Neural crest cell (in vitro differentiated cells): ENCODE measurements at places on chromosomes 13 and 19. TPM values are rescaled to one million over a fixed set of nuclear protein-coding genes. Genes with fewer than 3 reads are reported as not detected.

Gene ADAT3
- 13.7 and 14.1 TPM in 2 replicates for total RNA-seq

Gene VSTM2B
- 0.21 TPM in 1 of 2 replicates, not detected in the other for total RNA-seq

Gene CEACAM8
- not detected in 2 replicates for total RNA-seq

Gene GJA3
- total RNA-seq, result not detected in 2 replicates

Gene PLIN5
- 4.8 TPM in 2 replicates for total RNA-seq

Gene NANOS3
- 0.73 and 1.6 TPM in 2 replicates for total RNA-seq

Gene ALOX5AP
- total RNA-seq, result not detected in 2 replicates

Gene CDX2
- 1.3 and 2.4 TPM in 2 replicates for total RNA-seq

Gene DOHH
- total RNA-seq, result 12.0 and 12.8 TPM in 2 replicates

Gene AXL
- total RNA-seq, result 6.4 and 6.8 TPM in 2 replicates

Gene SKA3
- total RNA-seq, result 35.0 and 36.0 TPM in 2 replicates

Gene TEX29
- 0.50 TPM in 1 of 2 replicates, not detected in the other for total RNA-seq

GRCh38 chr13:52975161-52975560 lies 53.5 kb upstream of the OLFM4 start:
- peaks cover 35% of the 10 kb centered on the region for H3K4me1 ChIP-seq
- DNase-seq, result no peak
- H3K4me3 ChIP-seq, result no peak overlapping the region
- no peak overlapping the region for H3K27ac ChIP-seq

DNA sequence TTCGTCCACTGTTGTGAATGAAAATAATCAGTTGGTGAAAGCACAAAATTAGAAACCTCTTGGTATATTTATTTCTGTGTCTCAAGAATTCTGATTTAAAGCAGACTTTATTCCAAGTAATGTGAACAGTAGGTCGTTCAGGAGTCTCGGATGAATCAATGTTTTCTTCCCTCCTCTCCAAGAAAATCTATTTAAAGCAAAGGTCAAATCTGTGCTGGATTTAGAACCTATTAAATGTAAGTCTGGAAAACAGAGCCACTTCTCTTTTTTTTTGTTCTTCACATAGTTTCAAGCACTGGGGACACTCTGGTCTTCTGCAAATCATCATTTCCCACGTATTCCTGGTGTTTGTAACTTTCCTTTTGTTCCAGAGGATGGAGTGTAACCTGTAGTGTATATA lies 312.7 kb downstream of the ATP8A2 start:
- peaks cover 26% of the 10 kb centered on the region for H3K4me1 ChIP-seq
- H3K36me3 ChIP-seq, result peaks cover 5% of the 10 kb centered on the region
- H3K27me3 ChIP-seq, result no peaks in the 10 kb centered on the region
- H3K4me3 ChIP-seq, result no peak overlapping the region
- no peak overlapping the region for H3K27ac ChIP-seq

DNA sequence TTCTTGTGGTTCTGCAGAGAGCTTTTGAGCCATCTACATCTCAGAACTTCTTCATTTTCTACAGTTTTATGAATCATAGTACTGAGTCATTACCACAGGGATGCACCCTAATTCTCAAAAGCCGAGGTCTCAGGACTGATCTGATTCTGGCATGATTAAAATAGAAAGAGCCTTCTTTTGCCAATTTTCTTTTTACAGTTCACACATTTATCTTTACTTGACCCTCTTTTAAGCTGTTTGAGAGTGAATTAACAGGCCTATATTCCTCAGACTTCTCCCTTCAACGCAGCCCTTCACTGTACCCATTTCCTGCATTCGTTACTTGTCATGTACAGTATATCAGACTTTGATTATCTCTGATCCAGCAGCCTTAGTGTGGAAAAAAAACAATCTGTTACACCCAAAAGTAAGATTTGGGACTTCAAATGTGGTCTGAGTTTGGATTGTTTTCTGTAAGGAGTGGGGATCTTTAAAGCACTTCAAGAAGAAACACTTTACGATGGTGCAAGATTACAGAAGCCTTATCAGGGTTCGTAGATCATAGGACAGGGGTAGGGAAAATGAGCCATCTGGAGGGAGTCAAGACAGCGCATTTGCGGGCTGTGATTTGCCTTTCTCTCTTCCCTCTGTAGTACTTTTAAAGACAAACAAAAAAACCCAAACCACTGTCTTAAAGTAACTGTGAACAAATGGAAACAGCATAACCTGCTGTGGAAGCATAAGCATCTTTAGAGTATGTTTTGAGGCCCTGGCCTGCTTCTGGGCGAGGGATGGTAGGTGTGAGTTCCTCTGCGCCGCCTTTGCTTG lies 15.3 kb upstream of the GPR183 start:
- H3K36me3 ChIP-seq, result peaks cover 11% of the 10 kb centered on the region
- DNase-seq, result no peak
- no peak overlapping the region for H3K4me3 ChIP-seq
- no peaks in the 10 kb centered on the region for H3K4me1 ChIP-seq

- no peak overlapping the region for H3K27ac ChIP-seq
- no peak overlapping the region for H3K4me3 ChIP-seq
- H3K27me3 ChIP-seq, result no peaks in the 10 kb centered on the region
- DNase-seq, result no peak
These were observed 6.9 kb downstream of the RAB8A start for GRCh38 chr19:16118489-16119033.

DNA sequence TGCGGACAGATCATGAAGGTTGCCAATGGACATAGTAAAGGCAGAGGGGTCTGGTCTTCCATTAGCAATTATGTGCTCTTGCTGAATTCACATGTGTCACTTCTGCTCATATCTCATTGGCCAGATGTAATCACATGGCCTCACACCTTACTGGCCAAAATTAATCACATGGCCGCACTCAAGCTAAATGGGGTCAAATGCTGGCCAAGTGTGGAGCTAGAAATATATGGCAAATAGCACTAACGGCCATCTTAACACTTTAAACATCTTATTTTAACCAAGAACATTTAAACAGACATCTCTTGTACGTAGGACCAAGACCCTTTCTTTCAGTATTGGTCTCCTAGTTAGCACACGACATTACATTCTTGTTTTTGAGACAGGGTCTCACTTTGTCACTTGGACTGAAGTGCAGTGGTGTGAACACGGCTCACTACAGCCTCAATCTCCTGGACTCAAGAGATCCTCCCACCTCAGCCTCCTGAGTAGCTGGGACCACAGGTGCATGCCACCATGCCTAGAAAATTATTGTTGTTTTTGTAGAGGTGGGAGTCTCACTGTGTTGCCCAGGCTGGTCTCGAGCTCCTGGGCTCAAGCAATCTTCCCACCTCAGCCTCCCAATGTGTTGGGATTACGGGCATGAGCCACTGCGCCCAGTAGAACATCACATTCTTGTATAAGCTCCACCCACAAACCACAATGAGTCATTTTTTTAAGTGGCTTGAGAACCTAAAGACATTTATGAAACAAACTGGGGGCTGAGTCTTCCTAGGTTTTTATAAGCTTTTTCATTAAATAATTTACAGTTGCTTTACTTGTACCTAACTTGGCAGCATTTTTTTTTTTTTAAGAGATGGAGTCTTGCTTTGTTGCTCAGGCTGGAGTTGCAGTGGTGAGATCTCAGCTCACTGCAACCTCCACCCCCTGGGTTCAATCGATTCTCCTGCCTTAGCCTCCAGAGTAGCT lies 2.9 kb upstream of the PTOV1 start:
- peaks cover 19% of the 10 kb centered on the region for H3K4me1 ChIP-seq
- DNase-seq, result no peak
- peaks cover 26% of the 10 kb centered on the region for H3K36me3 ChIP-seq
- H3K27ac ChIP-seq, result no peak overlapping the region
- H3K4me3 ChIP-seq, result peak overlapping the region; percentile 69

DNA sequence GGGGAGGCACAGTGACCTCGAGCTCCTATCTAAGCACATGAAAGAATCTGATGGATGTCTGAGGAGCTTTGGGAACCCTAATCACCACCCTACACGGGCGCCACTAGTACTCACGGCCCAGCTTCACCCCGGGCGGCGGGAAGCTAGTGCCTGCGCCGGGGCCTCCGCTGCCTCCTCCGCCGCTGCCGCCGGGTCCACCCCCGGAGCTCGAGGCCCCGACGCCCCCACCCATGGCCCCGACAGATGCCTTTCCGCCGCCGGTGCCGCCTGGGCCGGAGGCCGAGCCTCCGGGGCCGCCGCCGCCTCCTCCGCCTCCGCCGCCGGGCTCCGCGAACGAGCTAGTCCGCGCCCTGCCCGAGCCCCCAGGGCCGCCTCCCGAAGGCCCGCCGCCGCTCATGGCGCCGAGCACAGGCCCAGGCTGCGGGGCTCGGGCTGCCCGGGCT lies 312 bp downstream of the GSK3A start:
- peak overlapping the region; percentile 96 for H3K27ac ChIP-seq

- peak overlapping the region; percentile 86 for H3K27ac ChIP-seq
- H3K36me3 ChIP-seq, result peaks cover 38% of the 10 kb centered on the region
- no peaks in the 10 kb centered on the region for H3K27me3 ChIP-seq
- peak overlapping the region; percentile 56 for H3K4me3 ChIP-seq
These were observed 44.0 kb downstream of the EFNB2 start for GRCh38 chr13:106491463-106491862.

GRCh38 chr13:95496485-95496884 lies 56.0 kb upstream of the CLDN10 start:
- no peak overlapping the region for H3K4me3 ChIP-seq
- no peak overlapping the region for H3K27ac ChIP-seq
- H3K36me3 ChIP-seq, result peaks cover 4% of the 10 kb centered on the region
- H3K4me1 ChIP-seq, result no peaks in the 10 kb centered on the region
- H3K27me3 ChIP-seq, result no peaks in the 10 kb centered on the region
- DNase-seq, result no peak

- H3K36me3 ChIP-seq, result no peaks in the 10 kb centered on the region
- H3K4me3 ChIP-seq, result no peak overlapping the region
- DNase-seq, result no peak
- peaks cover 7% of the 10 kb centered on the region for H3K27me3 ChIP-seq
- peaks cover 33% of the 10 kb centered on the region for H3K4me1 ChIP-seq
These were observed 4.3 kb upstream of the NR2F6 start for GRCh38 chr19:17249887-17250548.

DNA sequence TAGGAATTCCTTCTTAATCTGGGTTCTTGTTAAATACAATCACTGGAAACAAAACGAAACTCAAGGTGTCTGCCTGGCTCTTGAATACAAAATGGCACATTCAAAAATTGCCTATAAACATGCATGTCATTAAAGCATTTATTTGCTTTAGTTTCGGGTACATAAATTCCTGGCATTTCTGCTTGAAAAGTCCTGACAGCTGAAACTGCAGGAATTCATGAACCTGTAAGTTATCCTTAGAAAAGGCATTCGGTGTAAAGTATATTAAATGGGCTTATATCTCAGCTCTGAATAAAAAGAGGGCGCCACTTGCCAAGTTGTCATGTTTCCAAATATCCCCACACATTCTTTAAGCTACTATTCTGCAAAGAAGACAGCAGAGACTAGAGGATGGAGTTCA lies 32.9 kb downstream of the RXFP2 start:
- no peak for DNase-seq
- no peaks in the 10 kb centered on the region for H3K36me3 ChIP-seq
- no peak overlapping the region for H3K4me3 ChIP-seq
- H3K4me1 ChIP-seq, result no peaks in the 10 kb centered on the region

DNA sequence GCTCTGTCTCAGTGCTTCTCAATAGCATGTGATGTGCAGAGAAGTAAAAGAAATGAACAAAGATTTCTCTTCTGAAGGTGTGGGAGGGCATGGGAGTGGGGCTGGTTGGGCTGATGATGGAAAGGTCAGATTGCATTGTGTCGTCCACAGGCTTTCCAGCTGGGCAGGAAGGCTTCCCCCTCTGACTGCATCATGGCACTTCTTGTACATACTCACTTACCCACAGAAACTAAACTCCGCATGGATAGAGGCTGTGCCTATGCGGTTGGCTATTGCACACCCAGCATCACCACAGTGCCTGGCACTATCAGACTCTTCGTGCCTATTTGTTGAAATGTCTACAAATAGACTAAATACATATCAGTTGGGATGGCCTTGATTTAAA lies 24.4 kb upstream of the TNFSF11 start:
- H3K36me3 ChIP-seq, result no peaks in the 10 kb centered on the region
- H3K4me3 ChIP-seq, result no peak overlapping the region
- no peaks in the 10 kb centered on the region for H3K27me3 ChIP-seq
- H3K27ac ChIP-seq, result no peak overlapping the region
- no peak for DNase-seq
- H3K4me1 ChIP-seq, result peaks cover 4% of the 10 kb centered on the region

GRCh38 chr19:46834984-46835383 lies 15.7 kb downstream of the AP2S1 start:
- no peaks in the 10 kb centered on the region for H3K27me3 ChIP-seq
- H3K4me3 ChIP-seq, result no peak overlapping the region
- DNase-seq, result no peak
- no peaks in the 10 kb centered on the region for H3K4me1 ChIP-seq
- H3K27ac ChIP-seq, result no peak overlapping the region
- peaks cover 3% of the 10 kb centered on the region for H3K36me3 ChIP-seq

GRCh38 chr13:43077461-43077860 lies 54.1 kb downstream of the DNAJC15 start:
- H3K4me3 ChIP-seq, result no peak overlapping the region
- no peak for DNase-seq
- H3K27ac ChIP-seq, result no peak overlapping the region
- peaks cover 21% of the 10 kb centered on the region for H3K4me1 ChIP-seq
- H3K36me3 ChIP-seq, result peaks cover 17% of the 10 kb centered on the region

- DNase-seq, result no peak
- H3K27ac ChIP-seq, result no peak overlapping the region
- no peaks in the 10 kb centered on the region for H3K36me3 ChIP-seq
These were observed 229.1 kb upstream of the TSHZ3 start for GRCh38 chr19:31578326-31578725.

GRCh38 chr19:3111586-3112247 lies 17.6 kb downstream of the GNA11 start:
- peaks cover 10% of the 10 kb centered on the region for H3K4me1 ChIP-seq
- no peaks in the 10 kb centered on the region for H3K27me3 ChIP-seq
- DNase-seq, result no peak
- H3K27ac ChIP-seq, result no peak overlapping the region
- H3K4me3 ChIP-seq, result no peak overlapping the region

GRCh38 chr13:96397807-96398206 lies 307.9 kb downstream of the HS6ST3 start:
- no peaks in the 10 kb centered on the region for H3K27me3 ChIP-seq
- no peaks in the 10 kb centered on the region for H3K36me3 ChIP-seq
- H3K27ac ChIP-seq, result no peak overlapping the region
- no peak overlapping the region for H3K4me3 ChIP-seq
- no peaks in the 10 kb centered on the region for H3K4me1 ChIP-seq
- DNase-seq, result no peak

DNA sequence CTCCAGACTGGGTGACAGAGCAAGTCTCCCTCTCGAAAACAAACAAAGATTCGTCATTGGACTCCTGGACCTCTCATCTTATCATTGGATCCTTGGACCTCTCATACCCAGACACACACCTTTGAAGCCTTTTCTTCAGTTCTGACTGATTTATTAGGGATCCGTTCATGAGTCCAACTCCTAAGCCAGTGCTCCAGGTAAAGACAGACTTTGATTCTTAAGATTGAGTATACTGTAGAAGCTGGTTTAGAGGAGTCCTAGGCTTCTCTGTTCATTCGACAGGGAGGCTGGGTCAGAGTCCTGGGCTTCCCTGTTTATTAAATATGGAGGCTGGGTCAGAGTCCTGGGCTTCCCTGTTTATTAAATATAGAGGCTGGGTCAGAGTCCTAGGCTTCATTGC lies 38.7 kb downstream of the SACS start:
- H3K27ac ChIP-seq, result no peak overlapping the region
- H3K27me3 ChIP-seq, result no peaks in the 10 kb centered on the region
- H3K36me3 ChIP-seq, result peaks cover 24% of the 10 kb centered on the region

GRCh38 chr19:49213791-49214190 lies 56.2 kb downstream of the TRPM4 start:
- no peak overlapping the region for H3K27ac ChIP-seq
- H3K4me1 ChIP-seq, result no peaks in the 10 kb centered on the region
- no peak for DNase-seq
- H3K4me3 ChIP-seq, result no peak overlapping the region

- no peak overlapping the region for H3K27ac ChIP-seq
- no peak overlapping the region for H3K4me3 ChIP-seq
- H3K4me1 ChIP-seq, result no peaks in the 10 kb centered on the region
These were observed 697.5 kb downstream of the SLITRK1 start for GRCh38 chr13:83184819-83185218.

- peaks cover 7% of the 10 kb centered on the region for H3K27me3 ChIP-seq
- DNase-seq, result no peak
- H3K36me3 ChIP-seq, result no peaks in the 10 kb centered on the region
These were observed 15.5 kb downstream of the NFIC start for GRCh38 chr19:3381701-3382372.
